ENCODE measurements at places on chromosomes 5 and 9. TPM values are rescaled to one million over a fixed set of nuclear protein-coding genes. Genes with fewer than 3 reads are reported as not detected.

Gene TAS2R1
- total RNA-seq, result not detected

Gene NXNL2
- total RNA-seq, result not detected

Gene SH3TC2
- 0.52 TPM for total RNA-seq

Gene YTHDC2
- 6.5 TPM for total RNA-seq

Gene SGCD
- total RNA-seq, result 7.0 TPM

Gene PCSK1
- total RNA-seq, result 0.13 TPM

Gene PCDHGA12
- 17.4 TPM for total RNA-seq

Gene FOXD4L6
- total RNA-seq, result 1.4 TPM

Gene PAIP2
- 88.9 TPM for total RNA-seq

Gene IL6ST
- total RNA-seq, result 408 TPM

Gene SHC3
- 6.5 TPM for total RNA-seq

Gene ICE1
- 19.2 TPM for total RNA-seq

Gene TIMD4
- total RNA-seq, result not detected

Gene PWWP2A
- total RNA-seq, result 17.2 TPM

Gene SPATA31C1
- not detected for total RNA-seq

Gene ECSCR
- total RNA-seq, result 0.80 TPM

Gene POLR3G
- total RNA-seq, result 0.72 TPM

Gene ECM2
- 2.2 TPM for total RNA-seq

Gene GAPT
- total RNA-seq, result not detected

Gene ZFP37
- 4.6 TPM for total RNA-seq

Gene NUTM2F
- not detected for total RNA-seq

Gene FRMD3
- total RNA-seq, result 0.13 TPM

Gene EQTN
- total RNA-seq, result not detected

Gene TARS1
- 96.9 TPM for total RNA-seq

Gene PRRC2B
- total RNA-seq, result 76.7 TPM

Gene PCDHA5
- total RNA-seq, result not detected

Gene N4BP3
- total RNA-seq, result 2.8 TPM

Gene SUSD3
- total RNA-seq, result 1.8 TPM

Gene PCDHB4
- under 0.01 TPM for total RNA-seq

Gene TMEM245
- total RNA-seq, result 36.2 TPM

Gene GABRA1
- total RNA-seq, result not detected

Gene LOX
- 125 TPM for total RNA-seq

Gene ELAVL2
- not detected for total RNA-seq

Gene KCNV2
- not detected for total RNA-seq

Gene MARCHF3
- total RNA-seq, result 2.0 TPM

Gene SLCO6A1
- not detected for total RNA-seq

Gene ADRB2
- 0.65 TPM for total RNA-seq

Gene EFNA5
- total RNA-seq, result 6.4 TPM

Gene GCNT4
- 0.32 TPM for total RNA-seq

Gene DPYSL3
- 151 TPM for total RNA-seq

Gene LCN1
- total RNA-seq, result not detected

Gene MLANA
- not detected for total RNA-seq

Gene ITGA2
- total RNA-seq, result 14.7 TPM

Gene GOLM1
- total RNA-seq, result 61.8 TPM

Gene TLR4
- 0.64 TPM for total RNA-seq

Gene CCNO
- 0.65 TPM for total RNA-seq

Gene DMGDH
- total RNA-seq, result 1.2 TPM

Gene FRRS1L
- total RNA-seq, result 0.13 TPM

Gene ESM1
- total RNA-seq, result 0.16 TPM

Gene RPS23
- 4,424 TPM for total RNA-seq

Gene CCNI2
- total RNA-seq, result under 0.01 TPM

Gene RECK
- total RNA-seq, result 8.9 TPM

Gene ANXA2R
- 1.4 TPM for total RNA-seq

Gene PCDHB3
- 0.13 TPM for total RNA-seq

Gene PCDHB2
- total RNA-seq, result under 0.01 TPM

Gene GPR151
- not detected for total RNA-seq

Gene CCIN
- not detected for total RNA-seq

Gene GPRIN1
- total RNA-seq, result 4.5 TPM
